OCI-LY7 (cell line): ENCODE measurements at places on chromosomes 2 and 18. TPM values are rescaled to one million over a fixed set of nuclear protein-coding genes. Genes with fewer than 3 reads are reported as not detected.

The LAMA3 gene
- total RNA-seq, result 1.2 and 1.6 TPM in 2 replicates

The AKAIN1 gene
- not detected in 2 replicates for total RNA-seq

The GALR1 gene
- not detected in 2 replicates for total RNA-seq

The KCNS3 gene
- total RNA-seq, result not detected in 2 replicates

The DPP10 gene
- not detected in 2 replicates for total RNA-seq

The SMAD4 gene
- total RNA-seq, result 47.1 and 47.6 TPM in 2 replicates

The CFAP53 gene
- total RNA-seq, result 0.52 and 0.86 TPM in 2 replicates
